ENCODE measurements at places on chromosomes 7 and 10.

- no peak for DNase-seq
These were observed 459 bp downstream of the ZDHHC6 start for GRCh38 chr10:112446055-112446854.

GRCh38 chr7:26087321-26088091 lies 64.5 kb upstream of the NFE2L3 start:
- no peak for DNase-seq

GRCh38 chr7:46486256-46487206 lies 565.5 kb upstream of the IGFBP3 start:
- DNase-seq, result peak; percentile 90

DNA sequence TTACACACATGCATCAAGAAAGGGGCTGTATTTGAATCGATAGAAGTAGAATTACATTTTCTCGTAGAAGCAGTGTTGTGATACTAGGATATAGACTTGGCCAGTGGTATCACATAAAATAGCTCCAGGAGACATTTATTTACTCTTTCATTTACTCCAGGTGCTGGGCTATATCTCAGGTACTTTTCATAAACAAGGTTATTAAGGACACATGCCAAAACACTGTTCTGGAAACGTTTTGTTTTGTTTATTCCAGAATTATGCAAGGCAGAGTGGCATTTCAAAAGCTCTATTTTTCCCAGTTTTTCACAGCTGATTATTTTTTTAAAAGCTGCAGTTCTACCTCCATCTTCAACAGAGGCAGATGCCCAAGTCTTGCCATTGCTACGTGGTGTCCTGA lies 37.8 kb upstream of the SEC61G start:
- DNase-seq, result no peak

DNA sequence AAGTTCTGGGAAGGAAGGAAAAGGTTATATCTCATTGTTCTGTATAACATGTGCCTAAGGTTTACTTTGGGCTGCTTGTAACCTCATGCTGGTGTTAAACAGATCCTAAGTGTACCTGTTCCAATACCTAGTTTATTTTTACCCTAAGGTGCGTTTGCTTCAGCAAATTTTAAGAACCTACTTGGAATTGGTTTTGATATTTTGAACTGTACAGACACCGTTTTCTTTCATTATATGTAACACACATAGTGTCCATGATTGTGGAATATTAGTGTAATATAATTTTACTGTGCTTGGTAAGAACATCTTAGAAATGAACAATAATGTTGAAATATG lies 285.6 kb upstream of the DKK1 start:
- no peak for DNase-seq

GRCh38 chr7:140591180-140591902 lies 49.3 kb downstream of the DENND2A start:
- no peak for DNase-seq

DNA sequence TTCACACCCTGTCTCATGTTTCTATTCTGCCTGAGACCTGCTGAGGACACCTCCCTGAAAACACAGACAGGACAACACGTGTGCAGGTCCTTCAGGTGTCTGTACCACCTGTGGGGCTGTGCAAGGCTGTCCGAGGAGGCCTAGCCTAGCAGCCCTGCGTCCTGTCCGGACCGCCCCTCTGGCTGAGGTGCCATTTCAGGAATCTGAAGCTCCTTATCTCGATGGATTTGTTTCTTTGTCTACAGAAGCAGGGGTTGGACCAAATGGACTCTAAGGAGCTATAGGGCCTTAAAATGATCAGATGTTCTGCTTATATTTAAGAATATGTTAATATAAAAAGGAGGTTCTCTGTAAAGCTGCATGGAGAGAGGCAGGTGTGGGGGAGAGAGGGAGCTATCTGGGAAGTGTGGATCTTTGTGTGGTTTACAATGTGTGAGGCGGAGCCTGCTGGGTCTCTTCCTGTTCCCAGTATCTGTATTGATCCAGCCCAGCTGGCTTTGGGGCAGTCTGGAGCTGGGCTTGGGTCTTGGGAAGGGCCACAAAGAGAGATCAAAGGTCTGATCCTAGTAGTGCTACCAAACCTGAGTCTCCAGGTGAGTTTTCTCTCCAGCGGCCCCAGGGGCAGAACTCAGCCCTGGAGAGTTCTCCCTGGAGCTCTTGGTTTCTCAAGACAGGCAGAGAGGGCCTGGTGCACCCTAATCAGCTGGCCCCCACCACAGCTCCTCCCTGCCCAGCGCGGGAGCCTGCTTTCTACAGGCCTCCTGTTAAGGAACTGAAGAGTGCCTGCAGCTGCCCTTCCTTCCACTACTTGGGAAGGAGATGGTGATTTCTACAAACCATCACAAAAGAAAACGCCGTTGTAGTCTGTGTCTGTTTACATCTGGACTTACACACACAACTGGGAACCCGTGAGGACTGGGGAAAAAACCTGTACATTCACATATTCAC lies 3.4 kb upstream of the MNX1 start:
- no peak for DNase-seq

DNA sequence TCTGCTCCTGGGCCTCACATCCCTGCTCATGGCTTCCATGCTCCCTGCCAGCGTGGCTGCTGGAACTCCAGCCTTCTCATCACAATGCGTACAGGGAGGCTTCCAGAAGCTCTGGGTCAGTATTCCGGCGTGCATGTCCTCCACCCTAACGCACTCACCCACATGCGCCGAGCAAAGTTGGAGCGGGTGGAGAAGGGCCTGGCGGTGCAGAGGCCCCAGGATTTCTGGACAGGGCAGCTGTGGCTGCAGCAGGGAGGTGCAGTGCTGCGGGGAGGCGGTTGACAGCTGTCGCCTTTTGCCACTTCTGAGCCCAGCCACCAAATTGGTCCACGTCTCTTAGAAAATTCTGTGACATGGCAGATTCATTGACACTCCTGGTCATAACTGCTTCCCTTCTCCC lies 33.6 kb upstream of the FAM20C start:
- DNase-seq, result no peak

DNA sequence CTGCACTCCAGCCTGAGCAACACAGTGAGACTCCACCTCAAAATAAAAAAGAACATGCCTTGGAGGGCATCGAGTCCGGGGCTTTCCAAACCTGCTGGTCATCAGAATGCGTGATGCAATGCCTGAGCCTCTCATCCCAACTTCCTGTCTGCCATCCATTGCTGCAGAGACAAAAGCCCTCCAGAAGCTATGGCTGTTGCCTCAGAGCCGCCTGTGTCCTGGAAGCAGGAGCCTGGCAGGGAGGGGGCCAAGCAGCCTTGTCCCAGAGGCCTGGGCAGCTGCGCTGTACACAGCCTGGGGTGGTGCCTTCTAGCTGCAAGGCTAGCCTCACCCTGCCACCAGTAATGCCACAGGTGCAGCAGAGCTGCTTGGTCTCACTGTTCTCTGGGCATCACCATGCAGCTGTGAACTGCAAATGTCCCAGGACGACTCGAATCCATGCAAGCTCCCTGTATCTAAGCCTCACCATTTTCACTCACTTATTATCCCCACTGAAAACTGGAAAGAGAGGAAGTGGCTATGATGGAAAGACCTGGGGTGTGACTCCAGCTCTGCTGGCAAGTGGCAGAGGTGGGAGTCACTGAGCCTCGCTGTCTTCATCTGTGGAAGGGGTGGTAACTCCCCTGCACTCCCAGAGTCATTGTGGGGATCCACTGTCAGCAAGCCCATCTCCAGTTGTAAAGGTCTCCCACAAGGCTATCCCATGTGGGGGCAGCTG lies 7.0 kb downstream of the ALOX5 start:
- no peak for DNase-seq

DNA sequence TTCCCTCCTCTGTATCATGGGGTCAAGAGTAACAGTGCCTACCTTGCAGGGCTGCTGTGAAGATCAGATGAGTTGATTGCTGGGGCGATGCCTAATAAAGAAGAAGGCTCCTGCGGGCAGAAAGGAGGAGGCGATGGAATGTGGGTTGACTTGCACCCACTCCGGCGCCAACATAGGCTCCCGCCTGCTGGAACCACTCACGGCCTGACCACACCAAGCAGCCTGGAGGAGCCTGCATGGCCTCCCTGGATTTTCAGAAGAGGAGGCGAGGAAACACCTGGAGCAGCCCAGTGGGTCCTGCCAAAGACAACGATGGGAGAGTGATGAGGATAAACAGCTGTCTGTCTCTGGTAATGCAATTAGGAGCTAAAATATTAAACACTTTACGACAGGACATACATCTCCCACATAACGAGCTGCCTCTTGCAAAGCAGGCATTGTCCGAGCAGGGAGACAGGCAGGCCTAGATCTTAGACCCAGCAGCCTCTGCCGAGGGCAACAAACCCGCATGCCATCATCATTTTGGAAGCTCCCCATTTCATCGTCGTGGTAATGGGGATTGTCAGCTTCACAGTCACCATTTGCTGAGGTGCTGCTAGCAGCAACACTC lies 302.9 kb upstream of the ZMIZ1 start:
- no peak for DNase-seq

DNA sequence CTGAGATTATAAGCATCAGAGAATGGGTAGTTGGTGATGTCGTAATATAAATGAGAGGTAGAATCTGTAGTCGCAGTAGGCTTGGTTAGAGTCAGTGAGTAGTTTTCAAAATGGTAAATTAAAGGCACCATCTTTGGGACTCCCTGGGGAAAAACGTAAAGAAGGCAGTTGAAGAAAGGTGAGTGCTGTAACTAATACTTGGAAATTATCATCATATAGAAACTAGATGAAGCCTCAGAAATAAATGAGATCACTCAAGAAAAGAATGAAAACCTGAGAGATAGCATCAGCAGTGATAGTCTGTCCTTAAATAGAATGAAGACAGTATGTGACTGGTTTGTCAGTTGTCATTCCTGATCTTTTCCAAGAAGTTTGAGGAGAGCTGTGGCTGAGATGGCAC lies 23.8 kb downstream of the PALS2 start:
- no peak for DNase-seq

GRCh38 chr7:116766881-116767280 lies 94.9 kb downstream of the MET start:
- DNase-seq, result no peak

DNA sequence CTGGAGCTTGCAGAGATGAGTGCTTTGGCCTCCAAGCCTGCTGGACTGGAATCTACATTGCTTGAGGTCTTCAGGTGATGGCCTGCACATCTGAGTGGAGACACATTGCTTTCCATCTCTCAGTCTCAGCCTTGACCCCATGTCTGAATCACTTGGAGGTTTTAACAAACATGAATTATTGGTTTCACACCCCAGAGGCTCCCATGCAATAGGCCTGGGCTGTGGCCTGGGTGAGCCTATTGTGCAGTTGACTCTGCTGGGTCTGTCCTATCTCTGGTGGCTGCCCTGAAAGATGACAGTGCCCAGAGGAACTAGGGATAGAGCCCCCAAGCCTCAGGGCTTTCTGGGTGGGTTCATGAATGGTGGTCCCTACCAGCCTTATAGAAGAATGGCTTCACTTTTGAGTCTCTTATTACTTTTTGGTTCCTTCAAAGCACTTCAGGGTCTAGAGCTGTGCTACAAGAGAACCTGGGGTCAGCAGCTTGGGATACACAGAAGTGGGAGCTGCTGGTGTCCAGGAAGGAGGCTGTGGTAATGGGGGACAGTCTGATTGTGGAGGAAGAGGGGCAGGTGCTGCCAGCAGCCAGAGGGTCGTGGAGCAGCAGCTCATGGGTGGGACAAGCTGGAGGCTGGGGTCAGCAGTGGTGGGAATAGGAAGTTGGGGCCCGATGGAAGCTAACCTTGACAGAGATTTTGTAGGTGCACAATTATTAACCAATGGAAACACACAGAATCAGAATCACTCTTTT lies 5.5 kb downstream of the RAMP3 start:
- DNase-seq, result no peak

DNA sequence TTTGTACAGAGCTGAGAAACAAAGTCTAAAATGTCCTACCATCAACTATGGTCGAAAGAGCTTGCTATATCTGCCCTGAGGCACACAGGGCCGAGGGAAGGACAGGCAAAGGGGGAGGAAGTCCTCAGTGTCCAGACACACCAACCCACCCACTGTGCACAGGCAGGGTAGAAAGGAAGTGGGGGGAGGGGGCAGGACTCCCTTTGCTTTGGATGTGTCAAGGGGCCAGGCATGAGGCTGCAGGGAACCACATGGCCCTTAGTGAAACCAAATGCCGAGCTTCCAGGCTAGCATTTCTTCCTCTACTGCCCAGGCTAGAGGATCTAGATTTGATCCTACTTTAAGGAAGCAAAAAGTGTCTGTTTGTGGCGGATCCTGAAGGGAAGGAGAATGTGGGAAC lies 28.6 kb downstream of the KCNH2 start:
- no peak for DNase-seq

DNA sequence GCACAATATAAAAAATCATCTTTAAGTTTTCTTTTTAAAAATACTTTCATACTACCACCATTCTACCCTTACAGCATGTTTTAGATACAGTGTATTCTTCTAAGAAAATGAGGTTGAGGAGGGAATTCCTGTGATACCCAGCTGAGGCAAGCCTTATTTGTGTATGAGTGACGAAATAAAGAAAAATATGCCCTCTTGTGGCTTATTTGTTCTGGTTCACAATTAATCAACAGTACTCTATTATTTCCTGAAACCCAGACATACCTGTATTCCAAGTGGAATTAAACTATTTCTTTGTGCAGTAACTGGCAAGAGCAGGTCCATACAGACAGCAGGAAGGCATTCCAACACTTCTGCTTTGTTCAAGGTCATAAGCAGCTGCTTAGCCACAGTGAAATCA lies 4.5 kb upstream of the SEMA3D start:
- no peak for DNase-seq

DNA sequence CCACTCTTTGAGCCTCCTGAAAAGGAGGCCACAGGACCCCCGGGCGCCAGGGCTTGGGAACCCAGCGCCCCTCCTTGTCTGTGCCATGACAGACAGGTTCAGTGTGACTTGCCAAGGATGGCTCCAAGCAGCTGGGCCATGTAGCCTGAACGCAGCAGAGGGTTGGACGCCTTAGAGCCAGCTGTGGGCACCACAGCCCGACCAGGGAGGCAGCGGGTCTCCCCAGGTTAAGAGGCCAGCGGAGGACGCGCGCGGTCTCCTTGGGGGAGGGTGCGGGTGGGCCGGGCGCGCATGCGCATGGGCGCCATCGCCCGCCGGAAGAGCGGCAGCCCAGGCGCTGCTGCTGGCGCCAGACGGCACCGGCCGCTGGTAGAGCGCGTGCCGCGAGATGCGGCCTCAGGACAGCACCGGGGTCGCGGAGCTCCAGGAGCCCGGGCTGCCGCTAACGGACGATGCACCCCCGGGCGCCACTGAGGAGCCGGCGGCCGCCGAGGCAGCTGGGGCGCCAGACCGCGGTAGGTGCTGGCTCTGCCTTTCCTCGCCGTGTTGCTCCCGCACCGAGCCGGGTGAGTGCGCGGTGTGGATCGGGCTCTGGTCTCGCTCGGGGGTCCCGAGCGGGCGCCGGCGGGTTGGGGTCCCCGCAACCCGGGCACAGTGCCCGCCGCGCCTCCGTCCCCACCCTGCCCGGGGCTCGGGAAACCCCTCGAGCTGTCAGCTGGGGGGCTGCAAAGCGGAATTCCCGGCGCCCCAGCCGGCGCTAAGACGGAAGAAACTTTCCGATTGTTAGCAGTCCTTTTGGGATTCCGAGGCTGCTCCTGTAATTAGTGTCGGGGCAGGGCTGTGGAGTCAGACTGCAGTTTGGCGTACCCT lies at the start of gene SLC35G1:
SLC35G1 (plus strand) TSS at position 333 of the 870 bp plus-strand sequence; CDS start at position 389, 56 bp downstream.
- DNase-seq, result peak; percentile 86

Data from foreskin fibroblast (primary cell).